Globus pallidus (tissue), 1 donor: ENCODE measurements at places on chromosomes 2 and 18.

DNA sequence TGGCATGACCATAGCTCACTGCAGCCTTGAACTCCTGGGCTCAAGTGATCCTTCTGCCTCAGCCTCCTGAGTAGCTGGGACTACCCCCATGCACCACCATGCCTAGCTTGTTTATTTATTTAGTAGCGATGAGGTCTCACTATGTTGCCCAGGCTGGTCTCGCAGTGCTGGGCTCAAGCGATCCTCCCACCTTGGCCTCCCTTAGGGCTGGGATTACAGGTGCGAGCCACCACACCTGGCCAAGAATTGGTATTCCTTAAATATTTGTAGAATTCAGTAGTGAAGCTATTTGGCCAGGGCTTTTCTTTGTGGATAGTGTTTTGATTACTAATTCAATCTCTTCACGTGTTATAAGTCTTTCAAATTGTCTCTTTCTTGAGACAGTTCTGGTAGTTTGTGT lies 56.0 kb downstream of the ODC1 start:
- no peak for DNase-seq

DNA sequence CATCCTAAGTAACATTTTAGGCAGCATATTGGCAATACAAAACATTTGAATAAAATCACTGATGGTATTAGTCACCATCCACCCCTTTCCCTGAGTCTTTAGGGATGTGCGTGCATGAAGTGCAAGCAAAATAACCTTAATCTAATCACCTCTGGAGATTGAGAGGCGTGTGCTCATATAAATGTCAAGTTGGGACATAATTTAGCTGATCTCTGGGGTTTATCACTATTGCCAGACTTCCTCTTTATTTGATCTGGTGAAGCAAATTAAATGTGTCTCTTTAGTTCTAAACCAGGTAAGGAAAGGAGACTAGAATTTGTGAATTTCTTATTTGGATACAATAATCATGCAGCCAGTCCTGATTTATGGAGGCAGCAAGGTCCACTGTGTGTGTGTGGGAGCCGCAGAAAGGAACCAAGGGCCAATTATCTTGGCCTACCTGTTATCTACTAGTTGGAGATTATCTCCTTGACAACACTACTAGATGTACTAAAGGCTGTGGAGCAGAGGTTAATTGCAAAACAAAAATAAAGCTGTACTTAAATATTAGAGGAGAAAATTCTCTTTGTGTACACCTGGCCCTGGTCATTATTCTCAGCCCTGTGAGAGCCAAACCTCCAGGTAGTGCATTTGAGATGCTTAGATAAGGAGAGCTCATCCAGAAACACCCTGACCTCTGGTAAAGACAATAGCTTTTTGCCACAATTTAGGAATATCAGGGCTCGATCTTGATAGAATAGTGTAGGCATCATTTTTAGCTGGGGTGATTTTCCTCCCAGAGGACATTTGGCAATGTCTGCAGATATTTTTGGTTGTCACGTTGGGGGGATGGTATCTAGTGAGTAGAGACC lies 78.2 kb downstream of the HRH4 start:
- no peak for DNase-seq

DNA sequence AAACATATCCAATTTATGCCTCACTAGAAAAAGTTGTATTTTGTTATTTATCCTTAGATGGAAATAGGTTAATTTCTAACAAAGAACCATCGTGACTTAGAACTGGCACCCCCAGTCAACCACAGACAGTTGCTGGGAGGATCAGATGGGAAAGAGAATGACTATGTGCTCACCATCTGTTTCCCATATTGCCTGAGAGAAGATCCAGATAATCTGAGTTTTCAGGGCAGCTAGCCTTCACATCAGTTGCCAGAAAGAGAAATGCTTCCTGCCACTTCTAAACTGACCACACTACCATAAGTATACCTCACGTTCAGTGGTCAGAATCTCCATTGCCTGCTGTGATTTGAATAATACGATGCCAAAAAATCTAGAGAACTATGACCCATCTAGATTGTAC lies 28.4 kb upstream of the NEB start:
- no peak for DNase-seq

DNA sequence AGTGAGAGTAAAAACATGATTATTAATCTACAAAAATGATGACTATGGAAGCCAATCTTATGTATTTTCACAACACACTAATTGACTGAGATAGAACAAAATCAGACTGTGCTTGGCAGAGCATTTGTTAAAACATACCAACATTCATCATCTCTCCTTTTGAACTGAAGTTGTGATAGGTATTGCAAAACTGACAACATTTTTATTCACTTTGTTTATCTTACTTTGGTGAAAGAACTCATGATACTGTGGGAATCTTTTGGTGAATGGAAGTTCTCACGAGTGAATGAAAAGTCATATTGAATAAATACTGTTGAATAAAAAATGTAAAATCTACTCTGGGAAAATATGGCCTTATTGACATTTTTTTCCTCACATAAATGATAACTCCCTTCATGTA lies 1430.2 kb upstream of the PIK3C3 start:
- DNase-seq, result no peak

DNA sequence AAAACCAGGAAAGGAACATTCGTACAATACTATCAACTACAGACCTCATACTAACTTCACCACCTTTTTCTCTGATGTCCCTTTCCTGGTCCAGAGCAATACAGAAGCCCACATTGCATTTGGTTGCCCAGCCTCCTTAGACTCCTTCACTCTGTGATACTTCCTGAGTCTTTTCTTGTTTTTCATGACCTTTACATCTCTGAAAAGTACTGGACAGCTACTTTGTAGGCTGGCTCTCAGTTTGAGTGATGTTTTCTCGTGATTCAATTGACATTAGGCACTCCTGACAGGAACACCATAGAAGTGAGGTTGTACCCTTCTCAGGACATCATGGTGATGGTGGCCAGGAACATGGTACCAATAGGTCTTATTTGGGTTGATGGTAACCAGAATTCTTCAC lies 185.9 kb upstream of the SLC39A10 start:
- DNase-seq, result no peak

- DNase-seq, result no peak
These were observed 97.0 kb downstream of the KYNU start for GRCh38 chr2:142974288-142975024.

DNA sequence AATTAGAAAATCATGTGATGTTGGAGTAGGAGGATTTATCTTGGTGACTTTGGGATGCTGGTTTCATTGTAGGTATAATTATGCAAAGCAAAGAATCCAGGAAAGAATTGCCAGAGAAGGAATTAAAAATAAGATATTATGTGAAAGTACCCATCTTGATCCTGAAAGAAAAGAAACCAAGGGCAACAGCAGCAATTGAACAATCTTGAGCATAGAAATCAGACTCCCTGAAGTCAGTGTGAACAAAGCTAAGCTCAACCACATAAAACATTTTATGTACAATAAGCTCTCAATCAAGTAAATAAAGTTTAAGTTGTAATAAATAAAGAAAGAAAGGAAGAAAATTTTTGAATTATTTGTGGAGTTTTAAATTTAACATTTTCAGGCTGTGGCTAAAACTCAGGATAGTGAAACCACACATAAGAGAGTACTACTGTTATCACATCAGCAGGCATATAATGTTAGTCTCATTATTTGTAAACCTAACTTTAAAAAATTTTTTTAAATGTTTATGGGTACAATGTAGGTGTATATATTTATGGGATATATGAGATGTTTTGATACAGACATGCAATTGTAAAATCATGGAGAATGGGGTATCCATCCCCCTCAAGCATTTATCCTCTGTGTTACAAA lies 32.8 kb upstream of the GPR55 start:
- no peak for DNase-seq

DNA sequence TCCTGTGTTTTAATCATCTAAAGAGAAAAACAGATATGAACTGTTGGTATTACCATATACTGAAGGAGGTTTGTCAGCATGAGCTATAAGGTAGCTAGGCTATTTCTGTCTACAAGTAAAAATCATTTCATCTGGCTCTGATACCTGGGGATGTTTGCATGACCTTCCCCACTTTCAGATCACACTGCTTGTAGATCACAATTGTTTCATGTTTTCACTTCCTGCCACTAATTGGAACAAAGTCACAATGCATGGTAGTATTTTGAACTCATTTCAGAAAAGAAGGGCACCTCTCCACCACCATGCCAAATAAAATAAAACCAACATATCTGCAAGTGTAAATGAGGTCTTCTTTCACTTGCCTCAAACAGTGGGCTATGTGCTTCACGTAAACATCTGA lies 37.8 kb downstream of the NYAP2 start:
- no peak for DNase-seq

- DNase-seq, result no peak
These were observed 15.4 kb upstream of the RMC1 start for GRCh38 chr18:23487738-23488570.

- no peak for DNase-seq
These were observed 12.6 kb downstream of the NEU2 start for GRCh38 chr2:233044974-233045605.

- DNase-seq, result no peak
These were observed 55.1 kb upstream of the EML4 start for GRCh38 chr2:42114091-42114490.

GRCh38 chr2:71928734-71929481 lies 218.8 kb downstream of the CYP26B1 start:
- DNase-seq, result no peak

DNA sequence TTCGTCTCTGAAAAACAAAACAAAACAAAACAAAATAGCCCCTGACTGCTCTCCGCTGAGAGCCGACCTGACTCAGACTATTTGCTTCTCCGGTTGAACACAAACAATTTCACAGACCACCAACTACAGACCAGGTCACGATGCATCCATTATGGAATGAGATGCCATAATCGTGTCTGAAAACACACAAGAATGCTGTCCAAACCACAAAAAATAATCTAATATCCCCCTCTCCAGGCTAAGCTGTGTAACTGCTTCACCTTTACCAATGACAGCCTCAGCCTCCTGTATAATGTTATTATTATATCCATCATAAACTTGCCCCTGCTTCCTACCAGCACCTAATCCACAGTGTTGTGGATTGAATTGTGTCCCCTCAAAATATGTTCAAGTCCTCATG lies 114.7 kb downstream of the DNAH6 start:
- peak; percentile 7 for DNase-seq

DNA sequence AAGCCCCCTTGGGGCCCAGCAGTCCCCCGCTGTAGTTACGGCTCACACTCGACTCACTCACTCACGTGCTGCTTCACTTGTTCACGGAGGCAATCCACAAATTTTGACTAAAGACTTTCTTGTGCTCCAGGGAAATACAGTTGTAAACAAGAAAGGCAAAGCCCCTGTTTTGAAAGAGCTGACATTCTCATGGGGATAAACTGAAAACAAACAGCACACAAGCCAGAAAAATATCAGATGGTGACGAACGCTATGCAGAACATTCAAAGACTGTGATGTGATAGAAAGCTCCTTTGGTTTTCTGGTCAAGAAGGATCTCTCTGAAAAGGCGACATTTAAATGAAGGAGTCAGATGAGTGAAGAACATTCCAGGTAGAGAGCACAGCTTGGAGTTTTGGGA lies 385.3 kb upstream of the SMIM21 start:
- DNase-seq, result no peak

- no peak for DNase-seq
These were observed 102.6 kb downstream of the DPP10 start for GRCh38 chr2:114545052-114545451.

- DNase-seq, result no peak
These were observed 258.5 kb downstream of the ALK start for GRCh38 chr2:29662861-29663260.

DNA sequence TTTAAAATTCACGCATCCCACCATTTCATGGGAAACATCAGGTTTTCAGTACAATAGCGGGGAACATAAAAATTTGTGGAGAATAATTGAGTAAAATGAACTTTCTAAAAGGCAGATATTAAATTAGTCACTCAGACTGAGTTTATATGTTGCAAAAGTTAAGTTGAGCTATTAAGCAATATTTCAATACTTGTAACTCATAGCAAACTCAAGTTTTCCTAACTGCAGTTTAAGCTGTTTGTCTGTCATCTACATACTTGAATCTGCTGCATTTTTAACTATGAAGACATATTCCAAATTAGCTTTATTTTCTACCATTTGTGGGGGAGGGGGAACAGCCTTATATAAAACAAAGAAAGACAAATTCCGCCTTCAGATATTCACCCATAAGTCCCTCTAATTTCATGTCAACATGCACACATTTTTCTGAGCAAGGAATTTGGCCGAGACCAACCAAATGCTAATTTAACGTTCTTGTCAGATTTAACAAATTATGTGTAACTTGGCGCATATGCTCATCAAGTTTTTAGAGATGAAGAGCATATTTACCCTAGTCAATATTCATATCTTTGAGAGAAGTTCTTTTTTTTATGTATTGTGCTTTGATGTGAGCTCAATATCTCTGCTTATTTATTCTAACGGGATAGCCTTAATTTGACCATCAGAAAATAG lies 462.9 kb downstream of the TXNL1 start:
- DNase-seq, result no peak

- DNase-seq, result no peak
These were observed 734.8 kb upstream of the NXPH2 start for GRCh38 chr2:139514951-139515350.

DNA sequence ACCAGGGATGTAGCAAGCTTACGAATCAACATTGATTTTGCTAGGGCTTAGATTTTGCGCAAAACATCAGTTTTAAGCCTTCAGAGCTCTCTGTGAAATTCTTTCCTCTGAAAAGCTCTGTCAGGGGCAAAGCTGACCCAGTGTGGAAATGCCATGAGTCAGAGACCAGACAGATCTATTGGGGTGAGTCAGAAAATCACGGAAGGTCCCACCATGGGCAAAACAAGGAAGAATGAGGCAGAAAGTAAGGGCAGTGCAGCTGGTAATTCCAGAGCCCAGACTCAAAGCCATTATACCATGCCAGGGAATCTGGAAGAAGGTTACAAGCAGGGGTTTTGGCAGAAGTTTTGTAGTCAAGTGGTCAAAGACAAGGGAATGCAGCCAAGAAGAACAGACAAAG lies 256.6 kb upstream of the CTAGE1 start:
- no peak for DNase-seq

- DNase-seq, result no peak
These were observed 123.6 kb upstream of the EFEMP1 start for GRCh38 chr2:56047136-56047535.

GRCh38 chr2:143482316-143482715 lies 353.1 kb downstream of the ARHGAP15 start:
- no peak for DNase-seq

DNA sequence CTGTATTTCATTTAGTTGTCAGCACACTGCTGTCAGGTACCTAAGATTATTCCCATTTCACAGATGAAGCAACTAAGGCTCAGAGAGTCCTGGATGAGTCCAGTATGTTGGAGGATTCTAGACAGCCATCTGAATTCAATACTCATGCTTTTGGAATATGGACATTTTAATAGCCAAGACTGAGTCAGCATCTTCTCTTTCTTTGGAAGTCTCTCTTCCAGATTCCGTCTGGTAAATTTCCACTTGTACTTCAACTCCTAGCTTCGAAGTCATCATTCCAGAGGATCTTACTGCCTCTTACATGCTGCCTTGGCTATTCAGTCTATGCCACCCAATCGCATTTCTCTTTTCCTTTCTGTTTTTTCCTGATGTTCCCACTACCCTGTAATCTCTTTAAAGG lies 40.6 kb downstream of the INSIG2 start:
- DNase-seq, result no peak
